Cerebellar nuclear complex (tissue), 1 donor: ENCODE measurements at places on chromosomes 5 and 9.

DNA sequence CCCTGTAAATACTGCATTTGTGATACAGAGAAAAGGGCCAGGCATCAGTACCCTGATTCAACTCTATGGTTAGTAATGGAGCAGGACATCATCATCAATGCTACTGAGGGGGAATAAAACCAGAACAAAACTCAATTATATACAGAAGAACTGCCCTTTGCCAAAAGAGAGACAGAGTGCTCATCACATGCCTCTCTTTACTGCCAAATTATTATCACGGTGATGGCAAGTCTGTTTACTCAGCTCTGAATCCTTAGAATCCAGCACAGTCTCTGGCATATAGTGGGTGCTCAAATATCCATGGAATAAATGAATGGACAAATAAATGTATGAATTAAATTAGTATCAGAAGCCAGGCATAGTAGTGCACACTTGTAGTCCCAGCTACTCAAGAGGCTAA is 130.2 kb downstream of the TTC39B start:
- peak; percentile 13 for DNase-seq

GRCh38 chr9:84228130-84228720 is 112.3 kb downstream of the SLC28A3 start:
- no peak for DNase-seq

- DNase-seq: no peak
These were observed 5.3 kb downstream of the SSNA1 start for GRCh38 chr9:137193771-137194170.

- no peak for DNase-seq
These were observed 673.9 kb upstream of the RGMB start for GRCh38 chr5:98099448-98100105.

DNA sequence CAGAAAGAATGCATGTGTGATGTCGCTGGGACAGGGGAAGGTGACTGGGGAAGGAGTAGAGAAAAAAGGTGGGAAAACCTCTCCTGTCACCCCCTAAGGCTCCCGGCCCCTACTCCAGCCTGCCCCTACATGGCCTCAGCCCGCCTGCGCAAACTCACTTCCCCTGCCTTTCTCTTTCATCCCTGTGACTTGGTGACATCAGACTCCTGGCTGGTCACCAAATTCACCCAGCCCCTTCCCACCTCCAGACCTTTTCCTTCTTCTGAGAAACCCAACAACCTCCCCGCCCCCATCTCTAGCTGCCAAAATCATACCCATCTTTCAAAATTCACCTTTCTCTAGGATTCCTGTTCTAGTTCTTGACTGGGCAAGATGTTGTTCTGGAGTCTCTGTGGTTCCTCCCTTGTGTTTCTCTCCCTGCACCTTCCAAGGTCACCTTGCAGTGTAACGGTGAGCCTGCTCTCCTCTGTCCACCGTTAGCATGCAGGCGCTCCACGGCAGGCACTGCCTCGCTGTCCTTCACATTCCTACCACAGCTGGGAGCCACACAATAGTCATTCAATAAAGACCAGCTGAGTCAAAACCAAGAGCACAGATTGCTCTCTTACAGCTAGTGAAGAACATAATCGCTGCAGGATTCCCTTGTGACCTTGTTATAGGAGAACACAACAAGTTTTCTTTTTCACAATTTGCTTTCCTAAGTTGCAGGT is 134.5 kb downstream of the FANCC start:
- no peak for DNase-seq

DNA sequence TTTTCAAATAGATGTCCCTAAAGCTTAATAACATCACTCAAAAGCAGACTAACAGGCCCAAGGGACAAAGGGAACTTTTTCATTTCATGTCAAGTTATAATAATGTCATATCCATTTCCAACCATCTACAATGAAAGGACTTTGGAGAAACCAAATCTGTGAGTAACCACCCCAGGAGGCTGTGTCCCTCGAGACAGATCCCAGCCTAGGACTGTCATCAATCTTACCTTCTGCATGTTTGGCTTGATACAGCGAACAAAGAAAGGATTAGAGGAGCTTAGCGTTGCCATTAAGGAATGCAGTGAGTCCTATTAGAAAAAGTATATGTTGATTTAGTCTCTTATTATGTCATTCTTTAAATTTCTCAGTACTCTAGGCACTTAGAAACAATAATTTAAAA is 137.8 kb upstream of the RETREG1 start:
- no peak for DNase-seq
